ENCODE measurements at places on chromosomes 6 and 20. TPM values are rescaled to one million over a fixed set of nuclear protein-coding genes. Genes with fewer than 3 reads are reported as not detected.

The PEDS1 gene
- 32.3 TPM for polyA plus RNA-seq

GRCh38 chr6:148548065-148548748 lies 198.6 kb upstream of the UST start:
- DNase-seq, result peak; percentile 73

DNA sequence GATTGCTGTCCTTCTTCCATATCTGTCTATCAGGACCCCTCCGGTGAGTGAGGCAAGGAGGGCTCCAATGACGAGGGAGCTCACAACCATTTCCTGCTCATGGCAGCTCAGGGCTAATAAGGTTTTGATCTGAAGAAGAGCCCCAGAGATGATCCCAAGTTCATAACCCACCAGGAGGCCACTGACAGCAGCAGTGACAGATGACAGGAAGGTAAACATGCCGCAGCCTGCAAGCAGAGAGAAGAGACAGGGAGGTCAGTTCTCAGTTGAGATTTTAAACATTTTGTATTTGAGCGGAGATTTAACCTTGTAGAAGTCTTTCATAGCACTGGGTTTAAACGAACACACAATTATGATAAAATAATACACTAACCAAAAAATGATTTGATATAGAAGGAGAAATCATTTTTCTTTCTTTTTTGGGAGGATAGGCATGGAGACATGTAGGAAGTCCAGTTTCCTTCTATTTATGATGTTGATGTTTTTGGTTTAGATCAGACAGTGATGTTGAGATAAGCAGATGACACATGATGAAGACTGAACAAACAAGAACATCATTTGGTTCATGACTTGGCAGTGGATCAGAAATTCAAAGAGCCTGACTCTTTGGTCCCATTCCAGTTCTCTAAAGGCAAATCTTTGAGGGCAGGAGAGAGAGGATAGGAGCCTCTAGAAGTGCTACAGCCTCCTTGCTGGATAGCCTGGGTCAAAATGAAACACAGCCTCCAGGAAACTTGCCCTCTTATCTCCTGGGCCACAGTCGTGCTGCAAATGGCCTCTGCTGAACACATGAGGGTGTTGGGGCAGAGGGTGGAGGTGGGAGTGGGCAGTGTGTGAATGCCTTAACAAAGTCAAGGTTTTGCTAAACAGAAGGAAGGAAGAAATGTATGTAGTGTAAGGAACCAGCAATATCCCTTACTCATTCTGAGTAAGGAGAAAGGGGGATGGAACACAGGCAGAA lies 22.6 kb downstream of the SLC2A12 start:
- no peak for DNase-seq

GRCh38 chr6:167153521-167153959 lies 4.2 kb downstream of the GPR31 start:
- no peak for DNase-seq

GRCh38 chr6:103570431-103570830 lies 1289.3 kb downstream of the HACE1 start:
- DNase-seq, result no peak

DNA sequence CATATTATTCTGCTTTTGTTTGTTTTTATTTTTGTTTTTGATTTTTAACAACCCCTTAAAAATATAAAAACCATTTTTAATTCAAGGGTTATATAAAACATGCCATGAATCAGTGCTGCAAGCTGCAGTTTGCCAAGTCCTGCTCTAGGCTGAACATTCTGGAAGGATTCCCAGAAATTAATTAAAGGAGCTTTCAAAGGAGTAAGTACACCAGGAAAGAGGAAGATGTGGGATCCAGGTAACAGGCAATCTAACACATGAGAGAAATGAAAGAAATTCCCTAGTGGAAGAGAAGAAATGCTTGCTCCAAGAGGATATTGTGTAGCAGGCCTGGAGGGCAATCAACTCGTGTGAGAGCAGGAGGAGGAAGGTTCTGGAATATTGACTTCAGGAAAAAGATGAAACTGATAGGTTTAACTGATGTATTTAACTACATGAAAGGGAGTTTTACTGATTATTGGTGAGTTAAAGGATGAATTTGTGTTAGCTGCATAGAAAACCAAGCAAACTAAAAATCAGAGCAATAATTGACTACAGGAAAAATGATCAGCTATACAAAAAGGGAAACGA lies 146.0 kb upstream of the PHACTR1 start:
- no peak for DNase-seq

The TMEM14A gene
- 40.4 TPM for polyA plus RNA-seq

The RNF182 gene
- polyA plus RNA-seq, result 5.8 TPM

DNA sequence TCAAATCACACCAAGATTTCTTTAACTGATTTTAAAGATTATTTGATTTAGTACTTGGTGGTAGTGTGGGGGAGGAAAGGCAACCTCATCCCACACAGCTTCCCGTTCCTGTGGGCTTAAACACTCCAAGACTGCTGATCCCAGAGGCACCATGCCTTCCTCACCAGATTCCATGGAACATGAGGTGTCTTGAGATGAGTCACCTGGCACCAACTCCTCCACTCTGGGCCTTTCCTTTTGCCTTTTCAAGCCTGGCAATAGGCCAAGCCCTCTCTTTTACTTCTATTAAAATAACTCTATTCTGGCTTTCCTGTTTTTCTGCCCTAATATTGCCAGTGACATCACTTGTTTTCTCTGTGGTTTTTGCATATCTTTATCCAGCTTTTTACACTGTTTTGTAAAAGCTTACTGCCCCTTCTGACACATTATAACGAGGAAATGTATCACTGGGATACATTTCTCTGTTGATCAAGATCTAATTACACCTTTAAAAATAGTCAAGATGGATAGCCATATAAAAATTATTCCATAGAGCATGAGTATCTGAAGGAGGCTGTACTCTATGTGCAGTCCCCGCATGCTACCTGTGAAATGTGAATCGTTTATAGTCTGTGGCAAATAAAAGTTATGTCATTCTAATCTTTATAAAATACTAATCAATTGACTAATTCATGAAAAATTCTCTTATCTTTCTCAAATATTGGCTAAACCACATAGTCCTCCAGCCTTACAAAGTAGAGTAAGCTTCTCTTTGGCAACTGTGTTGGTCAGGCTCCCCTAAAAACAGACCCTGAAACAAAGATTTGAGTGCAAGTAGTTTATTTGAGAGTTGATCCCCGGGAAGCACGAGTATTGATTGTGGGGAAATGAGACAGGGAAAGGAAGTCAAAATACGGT lies 257.8 kb upstream of the KCNQ5 start:
- peak; percentile 35 for DNase-seq

DNA sequence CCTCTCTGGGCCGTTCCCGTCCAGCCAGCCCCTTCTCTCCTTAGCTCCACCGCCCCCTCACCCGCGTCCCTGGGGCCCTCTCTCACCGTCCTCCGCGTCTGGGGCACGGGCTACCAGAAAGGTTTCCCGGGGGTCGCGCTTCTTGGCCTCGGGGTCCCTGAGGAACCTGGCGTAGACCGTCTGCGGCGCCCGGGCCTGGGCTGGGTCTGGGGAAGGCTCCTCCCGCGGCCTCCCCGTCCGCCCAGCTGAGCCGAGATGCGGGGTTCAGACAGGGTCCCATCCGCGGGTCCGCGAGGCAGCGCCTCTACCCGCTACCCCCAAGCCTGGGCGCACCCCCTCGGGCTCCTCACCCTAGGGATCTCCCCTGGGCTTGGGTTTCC lies 1.1 kb downstream of the TULP1 start:
- peak; percentile 73 for DNase-seq

The CLPSL1 gene
- not detected for polyA plus RNA-seq

The HLA-DRB5 gene
- 2.7 TPM for polyA plus RNA-seq

The TMEM170B gene
- polyA plus RNA-seq, result 5.4 TPM

DNA sequence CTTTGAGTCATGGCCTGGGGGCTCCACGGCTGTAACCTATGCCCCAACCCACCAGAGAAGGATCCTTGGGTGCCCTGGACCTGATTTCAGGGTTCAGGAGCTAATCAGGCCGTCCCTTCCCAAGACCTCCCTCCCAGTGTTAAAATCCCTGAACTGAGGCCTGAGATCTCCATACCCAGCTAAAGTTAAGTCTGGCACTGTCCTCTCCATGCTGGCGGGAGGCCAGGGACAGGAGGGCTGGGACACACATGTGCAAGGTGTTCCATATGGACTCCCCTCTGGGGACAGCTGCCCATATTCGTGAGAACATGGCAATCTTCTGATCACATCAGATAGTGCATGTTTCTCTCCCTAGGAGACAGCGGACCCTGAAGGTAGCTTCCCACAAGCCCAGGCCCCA lies 11.5 kb upstream of the TREML4 start:
- no peak for DNase-seq

The COX4I2 gene
- polyA plus RNA-seq, result 26.2 TPM

DNA sequence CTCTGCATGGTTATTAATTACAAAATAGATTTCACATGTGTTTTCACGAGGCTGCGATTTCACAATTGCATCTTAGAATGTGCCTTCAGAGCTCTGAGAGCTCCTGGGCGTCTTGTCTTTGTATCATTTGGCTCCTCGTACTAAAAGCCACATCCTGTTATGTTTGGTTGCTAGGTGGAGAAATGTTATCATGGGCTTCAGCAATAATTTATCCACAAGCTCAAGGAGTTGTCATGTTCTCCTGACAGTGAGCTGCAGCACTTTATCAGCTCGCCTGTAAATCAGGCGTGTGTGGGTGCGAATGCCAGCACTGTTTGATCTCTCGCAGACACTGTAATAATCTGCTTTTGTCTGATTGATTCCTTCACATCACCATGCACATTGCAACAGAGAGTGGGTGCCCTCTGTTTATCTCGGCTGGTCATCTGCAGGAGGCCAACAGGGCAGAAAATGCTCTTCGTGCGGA lies 218.6 kb upstream of the ZFP64 start:
- DNase-seq, result no peak

The SNAP25 gene
- 6.3 TPM for polyA plus RNA-seq

- DNase-seq, result no peak
These were observed 103.0 kb upstream of the FOXQ1 start for GRCh38 chr6:1208876-1209275.

The MYB gene
- polyA plus RNA-seq, result 2.6 TPM

DNA sequence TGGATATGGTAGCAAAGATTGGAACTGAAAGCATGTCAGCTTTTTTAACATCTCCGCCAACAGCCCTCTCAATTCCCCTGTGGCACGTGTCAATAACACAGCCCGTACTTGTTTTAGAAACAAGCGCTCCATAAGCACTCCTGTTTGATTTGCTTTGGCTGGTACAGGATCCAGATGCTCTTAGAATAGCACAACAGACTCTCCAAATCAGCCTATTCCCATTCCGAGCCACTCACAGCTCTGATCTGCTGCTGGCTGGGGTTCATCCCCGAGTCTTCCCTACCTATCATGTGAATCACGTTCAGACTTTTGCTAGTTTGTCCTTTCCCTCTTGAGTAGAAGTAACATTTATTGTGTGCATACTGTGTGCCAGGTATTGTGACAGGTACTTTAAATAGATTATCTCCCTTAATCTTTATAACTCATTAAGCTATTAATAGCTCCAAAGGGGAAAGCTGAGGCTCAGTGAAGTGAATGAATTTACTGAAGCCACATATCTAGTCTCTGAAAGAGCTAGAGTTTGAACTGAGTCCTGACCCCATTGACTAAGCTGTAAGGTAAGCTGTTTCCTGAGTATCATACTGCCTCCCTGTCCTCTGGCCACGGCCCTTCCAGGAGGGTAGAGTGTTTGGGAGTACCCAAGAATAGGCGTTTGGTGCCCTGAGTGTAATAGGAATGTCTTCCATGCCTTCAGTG lies 46.7 kb downstream of the RALY start:
- DNase-seq, result peak; percentile 40

DNA sequence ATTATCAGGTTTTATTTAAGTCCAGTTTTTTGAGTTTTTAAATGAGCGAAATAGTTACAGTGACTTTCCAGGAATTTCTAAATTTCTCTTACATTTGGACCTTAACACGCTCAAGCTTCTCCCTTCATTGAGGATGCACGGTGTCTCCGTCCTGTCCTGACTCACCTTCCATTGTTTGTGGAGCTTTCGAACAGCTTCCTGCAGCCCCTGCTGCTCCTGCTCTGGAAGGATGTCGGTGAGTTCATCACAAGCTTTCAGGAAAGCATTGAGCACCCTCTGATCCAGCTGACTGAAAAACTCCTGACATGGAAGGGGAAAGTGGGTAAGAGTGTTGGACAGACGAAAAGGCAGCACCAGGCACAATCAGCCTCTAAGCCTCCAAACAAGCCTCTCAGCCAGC lies 183.7 kb downstream of the SYNE1 start:
- no peak for DNase-seq

The ADGB gene
- 0.67 TPM for polyA plus RNA-seq

GRCh38 chr6:139308286-139308916 lies 16.6 kb upstream of the TXLNB start:
- DNase-seq, result no peak

DNA sequence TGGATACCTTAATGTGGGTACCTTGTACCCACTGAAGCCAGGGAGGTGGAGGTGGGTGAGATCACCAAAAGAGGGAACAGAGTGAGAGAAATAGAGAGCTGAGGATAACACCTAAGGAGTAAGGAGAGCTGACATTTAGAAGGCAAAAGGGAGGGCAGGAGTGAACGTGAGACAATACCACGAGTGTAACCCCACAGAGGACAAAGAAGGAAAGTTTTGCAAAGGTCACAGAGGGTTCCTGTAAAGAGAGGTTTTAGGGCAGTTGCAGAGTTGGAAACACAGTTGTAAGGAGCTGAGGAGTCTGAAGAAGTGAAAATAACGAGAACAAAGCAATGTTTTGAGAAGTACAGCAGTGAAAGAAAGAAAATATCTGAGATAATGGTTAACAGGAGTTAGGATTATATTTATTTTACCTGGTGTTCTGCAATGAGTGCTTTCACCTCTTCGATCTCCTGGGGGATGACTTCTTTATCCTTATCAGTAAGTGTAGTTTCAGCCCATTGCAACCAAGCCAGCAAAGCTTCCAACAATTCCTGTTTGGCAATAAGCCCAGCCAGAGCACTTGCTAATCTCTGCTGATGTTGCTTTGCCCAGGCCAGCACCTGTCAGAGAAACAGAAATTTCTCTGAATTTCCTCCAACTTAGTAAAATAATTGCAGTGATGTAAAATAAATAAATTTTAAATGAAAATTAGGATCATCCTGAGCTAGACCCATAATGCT lies 166.8 kb downstream of the DST start:
- DNase-seq, result no peak

DNA sequence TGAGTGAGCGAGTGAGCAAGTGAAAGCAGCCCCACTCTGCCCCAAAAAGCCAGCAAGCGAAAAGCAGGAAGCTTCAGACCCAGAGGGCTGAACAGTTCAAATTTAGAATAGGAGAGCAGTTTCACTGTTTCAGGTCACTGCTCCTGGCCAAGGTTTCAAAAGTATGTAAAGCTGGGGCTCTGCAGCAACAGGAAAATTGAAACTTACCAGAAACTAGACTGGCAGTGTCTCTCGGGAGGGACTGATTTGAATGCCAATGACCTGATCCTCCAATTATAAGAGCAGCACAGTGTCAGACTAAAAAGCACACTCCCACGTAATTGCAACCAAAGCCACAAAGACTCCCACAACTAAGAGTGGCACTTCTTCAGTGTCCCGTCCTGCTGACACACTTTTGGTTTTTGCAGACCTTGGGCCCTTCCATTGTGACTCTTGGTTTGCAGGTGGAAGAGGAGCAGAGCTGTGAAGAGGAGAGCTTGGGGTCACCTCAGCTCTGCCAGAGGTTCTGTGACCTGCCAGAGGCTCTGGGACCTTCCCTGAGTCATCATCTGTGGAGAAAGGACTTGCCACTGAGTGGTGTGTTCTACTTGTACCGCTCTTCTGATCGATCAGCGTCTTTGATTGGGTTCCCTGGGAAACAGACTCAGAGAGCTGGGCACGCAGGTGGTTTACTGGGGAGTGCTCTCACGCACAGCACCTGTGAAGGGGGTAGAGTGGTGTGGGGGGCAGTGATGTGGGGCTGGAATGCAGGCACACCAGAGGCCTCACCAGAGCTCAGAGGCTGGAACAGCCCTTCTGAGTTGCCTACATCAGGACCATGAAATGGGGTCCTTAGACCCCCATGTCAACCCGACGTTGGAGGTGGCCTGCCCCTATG lies 52.7 kb upstream of the PTGIS start:
- no peak for DNase-seq
